ENCODE measurements at places on chromosomes 5 and 9. TPM values are rescaled to one million over a fixed set of nuclear protein-coding genes. Genes with fewer than 3 reads are reported as not detected.

The BHMT2 gene
- 0.05 TPM for total RNA-seq

The LCN1 gene
- 0.19 TPM for total RNA-seq

The ENHO gene
- total RNA-seq, result 0.47 TPM

The CHSY3 gene
- 1.0 TPM for total RNA-seq

The ZDHHC12 gene
- 20.7 TPM for total RNA-seq

The SPATA31A5 gene
- not detected for total RNA-seq
